ENCODE measurements at places on chromosomes 2 and 18.

- DNase-seq: no peak
Measured at GRCh38 chr2:58479535-58480140, 238.5 kb upstream of the FANCL start.

- no peak for DNase-seq
Measured at GRCh38 chr2:1518867-1519530, 105.7 kb downstream of the TPO start.

DNA sequence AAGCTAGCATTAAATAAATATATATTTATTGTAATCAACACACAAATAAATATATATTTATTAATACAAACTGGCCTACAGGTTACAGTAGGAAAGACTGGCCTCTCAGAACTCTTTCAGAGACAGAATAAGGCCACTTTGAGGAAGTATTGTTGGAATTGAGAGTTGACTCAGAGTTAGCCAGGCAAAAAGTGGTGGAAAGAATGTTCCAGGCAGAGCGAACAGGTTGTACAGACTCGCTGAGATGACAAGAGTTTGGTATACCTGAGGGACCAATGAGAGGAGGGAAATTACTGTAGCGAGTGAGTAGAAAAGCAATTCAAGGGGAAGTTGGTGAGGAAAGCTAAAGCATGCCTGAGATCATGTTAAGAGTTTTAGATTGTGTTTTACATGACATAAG, 19.0 kb upstream of the XDH start:
- DNase-seq: no peak

- no peak for DNase-seq
Measured at GRCh38 chr2:158716121-158716791, 78.9 kb upstream of the DAPL1 start.

GRCh38 chr2:195633974-195634373, 23.1 kb upstream of the SLC39A10 start:
- no peak for DNase-seq

- DNase-seq: no peak
Measured at GRCh38 chr2:165874445-165875039, 79.0 kb downstream of the TTC21B start.

- no peak for DNase-seq
Measured at GRCh38 chr18:46161703-46162396, 57.7 kb downstream of the HAUS1 start.

DNA sequence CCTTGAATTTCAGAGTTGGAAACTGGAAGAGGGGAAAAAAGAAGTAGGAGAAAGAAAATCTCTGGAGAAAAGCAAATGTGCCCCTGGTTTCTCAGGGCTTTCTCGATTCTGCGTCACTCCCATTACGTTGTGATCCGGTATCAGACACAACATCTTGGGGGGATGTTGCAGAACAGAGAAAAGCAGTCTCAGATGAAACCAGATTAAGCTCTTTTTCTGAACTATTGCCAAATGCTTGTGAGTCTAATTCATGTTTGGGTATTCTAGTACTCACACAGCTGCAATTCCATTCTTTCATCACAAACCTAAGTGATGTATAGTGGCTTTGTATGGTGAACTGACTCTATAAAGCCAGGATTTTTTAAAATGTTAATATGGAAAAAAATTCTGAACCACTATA, 233.2 kb downstream of the TCF4 start:
- DNase-seq: no peak

DNA sequence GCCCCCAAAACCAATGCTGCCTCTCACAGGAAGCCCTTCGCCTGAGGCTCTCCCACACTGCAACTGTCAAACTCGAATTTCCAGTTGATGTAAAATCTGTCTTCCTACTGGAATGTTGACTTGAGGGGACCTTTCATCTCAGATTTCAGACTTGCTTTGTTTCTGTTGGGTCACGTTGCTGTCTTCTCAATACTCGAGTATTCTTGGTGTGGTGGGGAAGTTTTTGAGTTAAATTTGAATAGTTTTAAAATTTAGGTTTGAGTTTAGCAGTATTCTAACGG, 50.8 kb downstream of the AGAP1 start:
- DNase-seq: no peak

GRCh38 chr2:162635706-162636105, 202.9 kb downstream of the KCNH7 start:
- DNase-seq: no peak

- DNase-seq: no peak
Measured at GRCh38 chr2:175353275-175353674, 171.8 kb upstream of the ATP5MC3 start.

- peak; percentile 66 for DNase-seq
Measured at GRCh38 chr18:3451989-3452749, 2.2 kb downstream of the TGIF1 start.

DNA sequence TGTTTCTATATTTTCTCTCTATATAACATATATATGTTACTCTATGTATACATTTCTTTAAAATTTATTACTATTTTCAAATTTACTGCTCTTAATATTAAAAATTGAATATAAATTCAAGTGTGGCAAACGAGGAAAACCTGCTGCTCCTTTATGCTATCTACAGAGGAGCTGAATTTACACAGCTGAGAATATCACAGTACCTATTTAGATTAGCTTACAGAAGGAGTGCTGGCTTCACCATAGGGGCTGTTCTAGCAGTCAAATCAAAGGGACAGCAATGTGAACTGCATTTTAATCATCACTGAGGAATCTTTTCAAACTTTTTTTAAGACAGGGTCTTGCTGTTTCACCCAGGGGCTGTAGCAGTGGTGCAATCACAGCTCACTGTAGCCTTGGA, 213.8 kb downstream of the SRBD1 start:
- DNase-seq: no peak

DNA sequence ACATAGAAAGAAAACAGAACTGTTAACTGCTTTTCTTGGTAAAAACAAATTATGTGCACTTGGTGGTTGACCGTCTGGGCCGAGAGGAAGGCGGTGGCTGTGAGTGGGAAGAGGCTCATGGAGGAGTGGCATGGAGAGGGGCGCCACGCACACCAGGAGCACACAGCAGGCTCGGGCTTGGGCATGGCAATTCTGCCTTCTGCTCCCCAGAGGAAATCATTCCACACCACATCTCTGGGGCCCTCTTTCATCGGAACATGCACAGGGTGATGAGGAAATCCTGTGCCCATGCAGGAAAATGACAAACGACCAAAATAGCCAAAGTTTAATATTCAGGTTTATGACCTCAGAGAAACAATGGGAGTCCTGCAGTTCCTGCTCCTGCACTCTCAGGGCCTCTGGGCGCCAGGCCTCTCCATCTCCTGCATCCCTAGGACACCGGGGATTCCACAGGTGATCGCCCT, 26.4 kb downstream of the WDFY1 start:
- DNase-seq: no peak

DNA sequence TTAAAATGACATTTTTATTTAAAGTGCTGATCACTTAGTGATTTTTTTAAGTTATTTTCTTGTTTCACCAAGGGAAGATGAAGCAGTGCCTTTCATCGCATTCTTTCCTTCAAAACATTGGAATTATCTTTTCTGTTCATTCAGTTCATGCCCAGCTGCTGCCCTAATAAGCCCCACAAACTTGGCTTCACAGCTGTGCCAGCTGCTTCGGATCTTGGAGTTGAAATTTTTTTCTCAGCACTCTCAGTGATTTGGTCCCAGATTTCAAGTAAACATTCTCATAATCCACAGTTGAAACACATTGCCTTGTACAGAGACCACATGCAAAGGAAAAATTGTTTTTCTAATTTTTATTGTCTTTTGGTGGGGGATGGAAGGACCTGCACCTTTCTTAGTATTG, 353.3 kb upstream of the LRP1B start:
- no peak for DNase-seq

- no peak for DNase-seq
Measured at GRCh38 chr2:156704132-156704531, 268.0 kb downstream of the GPD2 start.

DNA sequence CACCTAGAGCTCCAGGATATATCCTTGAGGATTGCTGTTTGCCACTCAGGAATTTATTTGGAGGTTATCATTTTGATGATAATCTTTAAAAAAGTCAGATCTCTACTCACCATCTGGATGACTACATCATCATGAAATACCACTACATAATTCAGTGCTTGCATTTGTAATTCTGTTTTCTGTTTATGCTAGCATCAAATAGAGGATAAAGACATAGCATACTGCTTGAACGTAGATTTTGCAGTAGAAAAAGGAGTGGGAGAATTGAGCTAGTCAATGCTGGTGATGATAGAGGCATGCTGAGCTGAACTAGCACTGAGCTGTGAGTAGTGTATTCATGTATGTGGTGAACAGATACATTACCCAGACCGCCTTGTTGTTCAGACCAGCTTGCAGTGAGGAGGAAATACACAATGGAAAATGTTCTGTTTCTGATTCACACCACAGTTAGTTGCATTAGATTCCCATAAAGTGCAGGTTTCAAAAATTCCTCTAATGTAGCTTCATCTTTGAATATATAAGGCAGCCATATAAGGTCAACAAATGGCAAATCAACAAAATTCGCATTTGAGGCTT, 68.8 kb upstream of the CDC42EP3 start:
- no peak for DNase-seq

- DNase-seq: no peak
Measured at GRCh38 chr2:56918790-56919189, 735.0 kb downstream of the CCDC85A start.

DNA sequence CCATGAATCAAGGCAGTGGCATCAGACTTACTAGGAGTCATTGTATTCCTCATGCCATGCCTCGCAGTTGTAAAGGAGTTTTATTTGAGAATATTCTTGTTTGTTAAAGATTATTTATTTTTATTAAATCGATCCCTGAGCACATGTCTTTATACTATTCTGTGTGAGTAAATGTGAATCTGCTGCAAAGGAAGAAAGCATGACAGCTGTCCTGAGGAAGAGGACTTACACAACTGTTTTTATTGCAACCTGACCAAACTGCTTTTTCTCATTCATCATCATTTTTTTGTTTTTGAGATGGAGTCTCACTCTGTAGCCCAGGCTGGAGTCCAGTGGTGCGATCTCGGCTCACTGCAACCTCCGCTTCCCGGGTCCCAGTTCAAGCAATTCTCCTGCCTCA, 34.1 kb downstream of the INO80D start:
- no peak for DNase-seq

DNA sequence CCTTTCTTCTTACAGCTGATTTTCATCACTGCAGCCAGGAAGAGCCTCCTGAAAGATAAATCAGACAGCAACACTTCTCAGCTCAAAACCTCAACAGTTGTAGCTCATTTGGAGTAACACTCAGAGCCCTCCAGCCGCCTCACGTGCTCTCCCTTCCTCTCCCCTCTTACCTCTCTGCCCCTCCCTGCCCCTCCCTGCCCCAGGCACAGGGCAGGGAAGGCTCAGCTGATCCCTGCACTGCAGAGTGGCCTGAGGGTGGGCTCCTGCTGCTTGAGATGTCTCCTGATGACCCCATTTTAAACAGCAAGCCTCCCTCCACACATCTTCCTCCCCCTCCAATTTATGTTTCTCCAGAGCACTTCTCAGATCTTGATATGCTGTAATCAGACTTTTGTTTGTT, 54.4 kb downstream of the SH3YL1 start:
- no peak for DNase-seq

GRCh38 chr18:50651334-50651733, 91.4 kb downstream of the MAPK4 start:
- DNase-seq: no peak

- DNase-seq: no peak
Measured at GRCh38 chr18:77647472-77647871, 397.8 kb downstream of the GALR1 start.

DNA sequence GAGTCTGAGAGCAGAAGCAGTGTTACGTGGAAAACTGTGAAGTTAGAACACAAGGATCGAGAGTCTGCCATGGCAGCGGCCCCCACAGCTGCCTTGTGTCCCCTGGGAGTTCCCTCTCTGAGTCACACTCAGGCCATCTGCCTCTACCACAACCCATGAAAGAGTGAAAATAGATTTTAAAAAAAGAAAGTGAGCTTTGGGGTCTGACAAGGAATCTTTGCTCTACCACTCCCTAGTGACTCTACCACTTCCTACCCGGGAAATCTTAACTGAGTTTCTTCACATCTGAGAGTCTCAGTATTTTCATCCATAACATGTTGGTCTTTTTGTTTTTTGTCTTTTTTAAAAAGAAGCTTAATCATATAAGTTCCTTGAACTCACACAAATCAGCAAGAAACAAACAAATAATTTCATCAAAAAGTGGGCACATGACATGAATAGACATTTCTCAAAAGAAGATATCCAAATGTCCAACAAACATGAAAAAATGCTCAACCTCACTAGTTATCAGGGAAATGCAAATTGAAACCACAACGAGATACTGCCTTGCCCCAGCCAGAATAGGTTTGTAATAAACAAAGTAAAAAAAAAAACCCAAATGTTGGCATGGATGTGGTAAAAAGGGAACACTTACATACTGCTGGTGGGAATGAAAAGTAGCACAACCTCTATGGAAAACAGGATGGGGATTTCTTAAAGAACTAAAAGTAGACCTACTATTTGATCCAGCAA, 2.4 kb upstream of the MSGN1 start:
- DNase-seq: no peak

GRCh38 chr2:149611100-149611820, 23.7 kb upstream of the MMADHC start:
- DNase-seq: no peak

DNA sequence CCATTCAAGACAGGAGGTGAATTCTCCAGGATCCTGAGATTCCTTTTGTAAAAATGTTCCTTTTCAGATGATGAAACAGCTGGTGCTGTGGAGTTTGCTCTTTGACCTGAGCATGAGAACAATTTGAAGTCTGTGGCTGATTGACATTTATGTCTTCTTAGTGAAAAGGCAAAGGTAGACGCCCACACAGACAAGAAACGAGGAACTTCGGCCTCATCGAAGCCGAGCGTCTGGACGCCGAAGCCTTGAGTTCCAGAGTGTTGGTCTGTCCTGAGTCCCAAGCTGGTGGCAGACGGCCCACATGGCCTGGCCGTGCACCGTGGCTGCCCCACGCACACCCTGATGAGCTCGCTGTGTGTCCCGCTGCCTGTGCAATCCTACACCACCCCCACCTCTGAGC, 20.7 kb upstream of the SNTG2 start:
- no peak for DNase-seq

DNA sequence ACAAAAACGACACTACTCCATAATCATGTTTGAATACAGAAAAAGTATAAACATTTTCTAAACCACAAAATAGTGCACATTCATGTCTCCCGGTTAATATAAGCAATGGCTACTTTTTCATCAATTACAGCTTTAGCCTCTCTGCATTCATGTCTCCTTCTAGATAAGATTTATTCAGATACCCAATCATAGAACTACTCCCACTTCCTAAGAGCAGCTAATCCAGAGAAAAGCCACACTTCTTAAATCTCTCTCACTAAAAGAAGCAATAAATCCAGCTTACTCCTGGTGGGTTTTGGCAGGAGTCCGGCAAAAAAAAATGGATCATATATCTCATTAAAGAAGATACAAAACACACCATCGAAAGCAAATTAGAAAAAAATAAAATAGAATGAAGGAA, 20.1 kb downstream of the DSEL start:
- no peak for DNase-seq
